SHP77 treated with DMSO at 0.1 percent for 48 hours (cell line): ENCODE measurements at places on chromosomes 2 and 18.

- DNase-seq, result no peak
Observed at GRCh38 chr2:62151306-62151638, 44.6 kb upstream of the B3GNT2 start.

DNA sequence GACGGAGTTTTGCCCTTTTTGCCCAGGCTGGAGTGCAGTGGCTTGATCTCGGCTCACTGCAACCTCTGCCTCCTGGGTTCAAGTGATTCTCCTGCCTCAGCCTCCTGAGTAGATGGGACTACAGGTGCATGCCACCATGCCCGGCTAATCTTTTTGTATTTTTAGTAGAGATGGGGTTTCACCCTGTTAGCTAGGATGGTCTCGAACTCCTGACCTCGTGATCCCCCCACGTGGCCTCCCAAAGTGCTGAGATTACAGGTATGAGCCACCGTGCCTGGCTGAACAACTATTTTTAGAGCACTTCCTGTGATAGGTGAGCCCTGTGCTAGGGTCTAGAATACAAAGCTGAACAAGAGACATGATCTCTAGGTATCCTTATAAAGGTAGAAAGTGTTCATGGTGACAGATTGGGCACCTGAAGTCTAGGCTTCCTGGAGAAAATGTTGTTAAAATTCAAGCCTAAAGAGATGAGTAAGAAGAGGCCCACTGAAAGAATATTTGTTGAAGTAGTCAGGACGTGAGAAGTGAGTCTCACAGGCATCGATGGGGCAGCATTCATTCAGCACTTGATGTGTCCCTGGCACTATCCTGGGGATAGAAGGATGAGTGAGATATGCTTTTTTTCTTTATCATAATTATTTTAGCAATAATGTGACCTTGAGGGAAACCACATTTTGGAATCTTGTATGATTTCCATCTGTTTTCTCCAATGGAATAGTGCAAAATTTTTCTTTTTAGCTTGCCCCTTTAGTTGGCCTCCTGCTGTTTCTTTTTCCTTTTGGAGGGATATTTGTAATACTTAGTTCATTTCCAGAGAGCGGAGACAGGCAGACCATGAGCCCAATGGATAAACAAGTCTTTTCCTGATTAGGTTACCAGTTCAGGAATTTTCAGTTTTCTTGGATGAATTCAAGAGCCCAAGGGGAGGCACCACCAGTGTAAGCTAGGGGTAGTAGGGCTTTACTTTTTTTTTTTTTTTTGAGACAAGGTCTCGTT, 5.1 kb downstream of the ZNF236 start:
- no peak for DNase-seq

- DNase-seq, result no peak
Observed at GRCh38 chr18:8895987-8896619, 190.7 kb downstream of the MTCL1 start.

- DNase-seq, result no peak
Observed at GRCh38 chr2:54866179-54866578, 142.7 kb downstream of the EML6 start.

DNA sequence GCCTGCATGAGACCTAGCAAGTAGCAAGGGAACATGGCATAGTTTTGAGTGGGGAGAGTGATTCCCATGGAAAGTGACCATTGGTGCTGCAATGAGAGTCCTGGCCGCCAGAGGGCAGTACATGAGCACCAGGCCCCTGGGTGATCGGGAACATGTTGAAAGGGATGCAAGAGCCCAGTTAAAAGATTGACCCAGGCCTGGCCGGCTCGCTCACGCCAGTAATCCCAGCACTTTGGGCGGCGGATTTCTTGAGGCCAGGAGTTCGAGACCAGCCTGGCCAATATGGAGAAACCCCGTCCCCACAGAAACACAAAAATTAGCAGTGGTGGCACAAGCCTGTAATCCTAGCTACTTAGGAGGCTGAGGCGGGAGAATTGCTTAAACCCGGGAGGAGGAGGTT, 22.2 kb downstream of the FAP start:
- DNase-seq, result no peak

DNA sequence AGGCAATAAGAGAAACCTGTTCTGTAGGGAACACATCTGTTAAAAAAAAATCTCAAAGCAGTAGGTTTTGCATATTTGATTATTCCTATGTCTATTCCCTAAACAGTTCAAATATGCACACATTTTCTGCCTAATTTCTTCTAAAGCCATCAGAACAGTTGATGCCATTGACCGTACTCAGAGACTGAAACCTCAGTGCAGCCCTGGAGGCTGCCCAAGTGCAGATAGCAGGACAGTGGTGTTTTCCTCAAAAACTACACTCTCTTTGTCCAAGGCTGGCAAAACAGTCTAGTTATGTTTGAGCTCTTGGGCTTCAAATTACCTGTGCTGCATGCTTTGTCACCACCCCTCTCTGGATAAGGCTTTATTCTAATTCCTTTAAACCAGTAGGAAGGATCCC, 23.3 kb upstream of the NFE2L2 start:
- DNase-seq, result no peak

GRCh38 chr2:9030841-9031240, 27.4 kb upstream of the MBOAT2 start:
- no peak for DNase-seq

GRCh38 chr18:41197967-41198366, 757.1 kb upstream of the PIK3C3 start:
- DNase-seq, result no peak

DNA sequence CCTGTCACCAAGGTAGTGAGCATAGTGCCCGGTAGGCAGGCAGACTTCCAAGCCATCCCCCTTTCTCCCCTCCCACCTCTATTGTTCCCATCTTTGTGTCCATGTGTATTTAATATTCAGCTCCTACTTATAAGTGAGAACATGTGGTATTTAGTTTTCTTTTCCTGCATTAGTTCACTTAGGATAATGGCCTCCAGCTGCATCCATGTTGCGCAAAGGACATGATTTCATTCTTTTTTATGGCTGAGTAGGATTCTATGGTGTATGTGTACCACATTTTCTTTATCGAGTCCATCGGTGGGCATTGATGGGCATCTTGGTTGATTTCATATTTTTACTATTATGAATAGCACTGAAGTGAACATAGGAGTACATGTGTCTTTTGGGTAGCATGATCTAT, 35.3 kb downstream of the MMADHC start:
- DNase-seq, result no peak

GRCh38 chr2:157269922-157270321, 12.4 kb downstream of the GALNT5 start:
- no peak for DNase-seq

DNA sequence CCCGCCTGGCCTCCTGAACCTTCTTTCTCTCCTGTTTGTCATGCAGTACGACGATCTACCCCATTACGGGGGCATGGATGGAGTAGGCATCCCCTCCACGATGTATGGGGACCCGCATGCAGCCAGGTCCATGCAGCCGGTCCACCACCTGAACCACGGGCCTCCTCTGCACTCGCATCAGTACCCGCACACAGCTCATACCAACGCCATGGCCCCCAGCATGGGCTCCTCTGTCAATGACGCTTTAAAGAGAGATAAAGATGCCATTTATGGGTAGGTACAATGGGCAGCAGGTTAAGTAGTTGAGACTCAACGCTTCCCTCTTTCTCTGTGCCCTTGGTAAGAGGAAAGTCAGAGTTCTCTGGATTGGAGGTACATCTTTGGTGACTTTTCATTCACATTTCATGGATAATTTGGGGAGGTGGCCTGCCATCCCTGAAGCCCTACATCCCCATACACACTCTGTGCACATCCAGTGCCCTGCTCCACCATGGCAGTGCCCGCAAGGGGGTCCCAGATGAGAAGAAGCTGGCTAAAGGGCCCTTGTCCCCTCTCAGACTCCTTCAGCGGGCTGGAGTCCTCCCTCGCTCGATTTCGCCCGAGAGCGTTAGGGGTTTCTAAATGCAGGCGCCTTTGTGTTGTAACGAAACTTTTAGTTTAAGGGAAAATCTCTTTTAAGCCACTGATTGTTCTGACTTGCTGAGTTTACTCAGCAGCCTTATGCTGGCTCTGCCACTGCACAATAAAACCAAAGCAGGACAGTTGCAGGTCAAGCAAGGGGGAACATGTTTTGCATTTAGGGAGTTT, 3.0 kb downstream of the MEIS1 start:
- DNase-seq, result no peak

DNA sequence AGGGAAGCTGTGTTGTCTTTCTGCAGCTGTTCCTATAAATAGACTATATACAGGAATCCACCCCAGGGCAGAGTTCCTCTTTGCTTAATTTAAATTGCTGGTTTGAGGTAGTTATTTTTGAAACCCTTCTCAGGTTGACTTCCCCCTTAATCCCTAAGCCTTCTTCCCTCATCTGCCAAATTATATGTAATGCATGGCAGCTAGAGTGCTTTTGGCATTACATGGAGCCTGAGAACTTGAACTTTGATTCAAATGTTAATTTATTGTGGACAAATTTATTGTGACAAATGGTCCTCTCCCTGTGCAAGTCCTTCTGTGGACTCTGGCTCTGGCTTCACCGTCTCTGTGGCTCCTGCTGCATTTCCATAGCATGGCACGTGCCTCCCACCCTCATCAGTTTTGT, 29.2 kb downstream of the MYO1B start:
- no peak for DNase-seq

GRCh38 chr2:167599219-167599618, 648.2 kb downstream of the STK39 start:
- no peak for DNase-seq

DNA sequence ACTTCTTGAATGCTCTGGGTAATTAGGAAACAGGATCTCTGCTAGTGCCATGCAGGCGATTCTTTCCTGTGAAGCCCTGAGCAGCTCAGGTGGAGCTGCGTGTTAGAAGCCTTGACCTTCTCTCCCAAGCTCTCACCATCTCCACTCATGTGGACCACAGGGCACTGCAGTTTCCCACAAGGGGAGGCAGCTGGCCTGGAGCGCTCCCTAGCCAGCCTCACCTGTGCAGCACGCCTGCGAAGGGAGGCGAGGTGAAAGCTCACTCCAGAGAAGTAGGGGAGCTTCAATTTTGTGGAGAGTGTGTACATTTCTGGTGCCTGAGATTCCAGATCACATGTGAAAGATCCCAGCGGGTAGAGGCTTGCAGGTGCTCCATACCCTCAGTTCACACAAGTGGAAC, 11.1 kb upstream of the HES6 start:
- no peak for DNase-seq

GRCh38 chr2:46195819-46196218, 101.4 kb upstream of the EPAS1 start:
- DNase-seq, result no peak

- no peak for DNase-seq
Observed at GRCh38 chr18:75656563-75657247, 229.2 kb upstream of the SMIM21 start.

- DNase-seq, result no peak
Observed at GRCh38 chr2:64881037-64881492, 108.1 kb upstream of the SLC1A4 start.

DNA sequence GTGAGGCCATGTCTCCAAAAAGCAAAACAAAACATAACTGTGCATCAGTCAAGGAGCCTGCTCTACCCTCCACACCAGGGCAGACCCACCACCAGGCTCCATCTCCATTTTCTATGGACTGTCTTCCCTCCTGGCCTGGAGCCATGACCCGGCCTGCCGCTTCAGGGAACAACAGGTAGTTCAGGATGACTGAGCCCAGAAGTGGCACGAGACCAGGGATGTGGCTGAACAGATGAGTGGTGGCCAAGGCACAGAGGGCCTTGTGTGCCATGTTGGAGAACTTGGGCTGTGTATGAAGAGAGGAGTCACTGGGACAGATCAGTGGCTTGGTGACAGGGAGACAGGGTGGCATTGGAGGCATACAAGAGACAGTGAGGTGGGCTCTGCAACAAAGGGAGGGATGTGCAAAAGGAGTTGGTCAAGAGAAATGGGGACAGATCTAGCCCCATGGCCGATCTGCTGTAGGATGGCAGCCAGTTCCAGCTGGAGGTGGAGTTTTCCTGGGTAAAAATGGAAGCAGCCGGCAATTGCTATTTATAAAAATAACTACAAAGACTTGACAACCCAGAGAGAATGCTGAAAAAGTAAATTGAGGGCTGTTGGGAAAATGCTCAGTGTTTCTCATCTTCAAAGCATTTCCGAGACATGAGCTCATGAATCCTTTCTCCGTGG, 35.0 kb downstream of the TMEM177 start:
- DNase-seq, result no peak

DNA sequence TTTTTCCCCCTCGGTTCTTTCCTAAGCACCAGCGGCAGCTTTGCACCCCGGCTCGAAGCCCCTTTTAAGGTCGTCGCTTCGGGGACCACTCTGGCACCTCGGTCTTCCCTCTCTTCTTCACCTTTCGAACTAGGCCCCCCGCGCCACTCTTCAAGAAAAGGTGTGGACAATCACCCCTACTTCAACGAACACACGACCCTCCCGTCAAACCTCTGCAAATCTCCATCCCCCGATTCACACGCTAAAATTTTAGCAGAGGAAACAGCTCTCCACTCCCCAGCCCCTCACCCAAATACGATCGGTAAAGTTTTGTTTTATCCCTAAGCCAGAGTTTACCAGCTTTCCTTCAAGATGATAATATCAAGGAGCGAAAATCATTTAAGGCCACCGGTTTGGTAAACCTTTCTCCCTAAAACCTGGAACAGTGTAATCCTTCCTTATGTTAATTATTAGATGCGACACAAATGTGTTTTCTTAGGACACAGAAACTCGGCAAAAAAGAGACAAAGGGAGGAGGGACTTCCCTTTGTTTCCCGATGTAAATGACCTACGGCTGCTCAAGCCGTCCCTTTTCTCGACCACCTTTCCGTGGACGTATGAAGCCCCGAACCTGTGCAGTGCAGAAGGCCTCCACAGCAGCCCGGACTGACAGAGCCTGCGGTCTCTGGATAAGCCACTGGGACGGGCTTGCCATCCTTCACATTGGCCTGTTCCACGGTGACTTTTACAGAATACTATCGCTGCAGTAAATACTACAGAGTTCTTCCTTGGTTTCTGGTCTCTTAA, 85.2 kb downstream of the RBMS1 start:
- no peak for DNase-seq

DNA sequence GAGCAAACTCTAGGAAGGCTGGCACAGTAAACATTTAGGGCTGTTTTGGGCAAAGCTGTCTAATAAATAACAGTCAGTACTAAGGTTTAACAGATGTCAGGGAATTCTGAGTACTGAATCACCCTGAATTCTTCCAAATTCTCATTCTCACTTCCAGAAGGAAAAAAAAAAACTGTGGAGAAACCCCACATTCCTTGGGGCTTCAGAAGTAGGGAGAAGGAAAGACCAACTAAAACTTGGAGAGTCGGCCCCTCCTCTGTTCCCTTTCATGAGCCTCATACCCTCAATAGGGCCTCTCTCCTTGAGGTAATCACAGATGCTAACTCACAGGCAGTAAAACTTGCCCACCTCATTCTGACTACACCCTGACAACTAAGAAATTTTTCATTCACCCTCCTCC, 62.1 kb downstream of the CCDC148 start:
- no peak for DNase-seq

DNA sequence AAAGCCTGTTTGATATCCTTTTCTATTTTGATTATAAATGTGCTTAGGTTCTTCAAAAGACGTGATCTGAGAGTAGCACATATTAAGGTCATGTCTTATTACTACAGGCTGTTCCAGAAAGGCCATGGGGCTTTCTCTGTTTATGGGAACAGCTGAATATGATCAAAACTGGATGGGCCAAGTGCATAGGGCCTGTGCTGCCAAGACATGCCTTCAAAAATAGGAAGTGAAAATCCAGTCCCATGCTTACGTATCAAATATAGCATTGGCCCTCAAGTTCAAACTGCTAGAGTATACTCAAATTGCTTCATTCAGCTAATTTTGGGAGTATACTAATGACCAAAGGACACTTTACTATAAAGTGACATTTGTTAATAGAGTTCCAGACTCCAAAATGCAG, 24.1 kb downstream of the SLC25A52 start:
- DNase-seq, result no peak
